NCI-H446 (cell line): ENCODE measurements at places on chromosomes 7 and 10.

- no peak for DNase-seq
Measured at GRCh38 chr7:128903621-128904361, 6.7 kb downstream of the KCP start.

DNA sequence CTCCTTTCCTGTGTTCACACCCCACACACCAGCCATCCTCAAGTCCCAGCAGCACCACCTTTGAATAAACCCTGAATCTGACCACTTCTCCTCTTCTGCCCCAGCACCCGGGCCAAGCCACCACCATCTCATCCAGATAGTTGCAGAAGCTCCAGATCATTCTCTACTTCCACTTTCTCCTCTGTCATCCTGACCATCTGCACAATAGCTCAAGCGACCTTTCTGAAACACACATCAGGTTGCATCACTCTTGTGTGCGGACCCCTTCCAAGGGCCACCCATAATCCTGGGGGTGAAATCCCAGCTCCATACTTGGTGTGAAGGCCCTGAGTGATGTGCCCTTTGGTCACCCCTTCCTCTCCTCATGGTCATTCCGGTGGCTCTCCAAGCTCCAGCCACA lies 187.4 kb upstream of the GALNT17 start:
- DNase-seq: no peak

GRCh38 chr7:119197172-119197876 lies 972.8 kb downstream of the ANKRD7 start:
- DNase-seq: no peak

- no peak for DNase-seq
Measured at GRCh38 chr7:3294432-3295100, 6.5 kb upstream of the SDK1 start.

GRCh38 chr10:86757113-86757972 lies 924 bp downstream of the BMPR1A start:
- no peak for DNase-seq

DNA sequence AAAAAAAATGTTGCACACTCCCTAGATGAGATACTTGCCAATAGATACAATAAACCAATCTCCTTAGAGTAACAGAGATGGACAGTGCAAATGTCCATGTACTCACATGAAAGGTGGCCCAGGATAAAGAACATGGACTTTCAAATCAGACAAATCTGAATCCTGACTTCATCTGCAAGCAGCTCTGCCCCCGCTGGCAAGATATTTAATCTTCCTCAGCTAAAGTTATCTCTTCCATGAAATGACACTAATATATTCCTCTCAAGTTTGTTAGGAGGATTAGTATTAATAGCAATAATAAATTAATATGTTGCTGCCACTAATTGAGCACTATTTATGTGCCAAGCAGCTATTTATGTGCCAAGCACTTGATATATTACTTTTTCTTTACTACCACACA lies 148.6 kb upstream of the YAE1 start:
- no peak for DNase-seq

GRCh38 chr10:52194191-52194590 lies 119.9 kb upstream of the DKK1 start:
- DNase-seq: no peak

DNA sequence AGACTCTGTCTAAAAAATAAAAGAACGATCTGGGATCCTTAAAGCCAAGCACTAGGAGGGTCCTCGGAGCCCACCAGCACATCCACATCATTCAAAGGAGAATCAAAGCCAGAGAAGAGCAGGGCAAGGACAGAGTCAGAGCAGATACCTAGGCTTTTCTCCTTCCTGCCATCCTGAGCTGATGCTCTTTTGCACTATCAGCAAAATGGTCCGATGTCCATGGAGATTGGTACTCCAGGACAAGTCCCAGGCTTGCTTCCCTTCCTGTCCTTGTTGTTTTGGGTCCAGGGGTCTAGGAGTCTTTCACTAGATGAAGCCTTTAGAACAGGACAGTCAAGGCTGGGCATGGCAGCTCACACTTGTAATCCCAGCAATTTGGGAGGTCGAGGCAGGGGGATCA lies 58.0 kb upstream of the ELN start:
- DNase-seq: no peak

DNA sequence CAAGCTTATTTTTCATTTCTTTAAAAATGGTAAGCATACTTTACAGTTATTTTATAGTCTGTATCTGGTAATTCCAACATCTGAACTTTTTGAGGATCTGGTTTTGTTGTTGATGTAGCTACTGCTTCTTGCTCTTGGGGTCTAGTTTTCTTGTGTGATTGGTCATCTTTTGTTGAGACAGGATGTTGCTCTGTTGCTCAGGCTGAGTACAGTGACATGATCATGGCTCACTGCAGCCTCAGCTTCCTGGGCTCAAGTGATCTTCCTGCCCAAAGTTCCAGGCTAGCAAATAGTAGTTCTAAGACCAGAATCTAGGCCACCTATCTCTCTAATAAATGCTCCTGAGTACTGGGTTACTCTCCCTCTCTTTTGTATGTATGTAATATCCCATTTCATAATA lies 75.7 kb downstream of the NRCAM start:
- no peak for DNase-seq

GRCh38 chr7:71817916-71818315 lies 594.2 kb downstream of the CALN1 start:
- no peak for DNase-seq
